ENCODE measurements at places on chromosomes 4 and X.
A peak's percentile ranks its signal among the peaks of the same experiment; 100 is the strongest.

DNA sequence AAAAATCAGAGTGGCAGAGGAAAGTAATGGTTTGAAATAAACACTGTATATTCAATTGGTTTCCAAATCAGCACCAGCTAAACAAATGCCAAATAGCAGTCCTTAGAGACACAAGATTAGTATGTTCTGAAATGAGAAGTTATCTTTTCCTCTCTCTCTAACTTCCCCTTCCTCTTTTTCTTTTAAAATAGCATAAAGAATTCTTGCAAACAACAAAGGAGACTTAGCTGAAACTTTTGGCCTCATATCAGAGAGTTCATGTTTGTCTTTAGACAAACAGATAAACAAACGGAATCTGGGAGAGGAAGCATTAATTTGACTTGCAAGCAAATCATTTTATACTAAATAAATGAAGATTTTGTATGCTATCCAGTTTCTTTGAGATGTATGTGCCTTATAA lies 399.0 kb downstream of the GBA3 start:
- DNase-seq: no peak

DNA sequence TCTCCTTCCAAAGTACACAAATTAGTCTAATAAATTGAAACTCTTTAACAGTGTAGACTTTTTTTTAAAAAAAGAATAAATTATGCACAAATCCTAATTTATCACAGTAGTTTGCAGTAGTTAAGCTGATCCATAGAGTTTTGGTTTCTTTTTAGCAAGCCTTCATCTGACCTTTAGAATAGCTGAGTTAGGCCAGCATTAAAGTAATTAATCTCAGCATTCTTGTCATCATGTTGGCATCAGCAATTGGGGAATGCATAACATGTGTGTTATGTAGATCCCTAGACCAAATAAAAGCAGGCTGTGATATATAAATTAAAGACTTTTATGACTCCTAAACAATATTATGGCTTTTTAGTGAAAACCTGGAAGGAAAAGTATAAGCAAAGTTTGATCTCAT lies 426.5 kb upstream of the PABPC4L start:
- no peak for DNase-seq

DNA sequence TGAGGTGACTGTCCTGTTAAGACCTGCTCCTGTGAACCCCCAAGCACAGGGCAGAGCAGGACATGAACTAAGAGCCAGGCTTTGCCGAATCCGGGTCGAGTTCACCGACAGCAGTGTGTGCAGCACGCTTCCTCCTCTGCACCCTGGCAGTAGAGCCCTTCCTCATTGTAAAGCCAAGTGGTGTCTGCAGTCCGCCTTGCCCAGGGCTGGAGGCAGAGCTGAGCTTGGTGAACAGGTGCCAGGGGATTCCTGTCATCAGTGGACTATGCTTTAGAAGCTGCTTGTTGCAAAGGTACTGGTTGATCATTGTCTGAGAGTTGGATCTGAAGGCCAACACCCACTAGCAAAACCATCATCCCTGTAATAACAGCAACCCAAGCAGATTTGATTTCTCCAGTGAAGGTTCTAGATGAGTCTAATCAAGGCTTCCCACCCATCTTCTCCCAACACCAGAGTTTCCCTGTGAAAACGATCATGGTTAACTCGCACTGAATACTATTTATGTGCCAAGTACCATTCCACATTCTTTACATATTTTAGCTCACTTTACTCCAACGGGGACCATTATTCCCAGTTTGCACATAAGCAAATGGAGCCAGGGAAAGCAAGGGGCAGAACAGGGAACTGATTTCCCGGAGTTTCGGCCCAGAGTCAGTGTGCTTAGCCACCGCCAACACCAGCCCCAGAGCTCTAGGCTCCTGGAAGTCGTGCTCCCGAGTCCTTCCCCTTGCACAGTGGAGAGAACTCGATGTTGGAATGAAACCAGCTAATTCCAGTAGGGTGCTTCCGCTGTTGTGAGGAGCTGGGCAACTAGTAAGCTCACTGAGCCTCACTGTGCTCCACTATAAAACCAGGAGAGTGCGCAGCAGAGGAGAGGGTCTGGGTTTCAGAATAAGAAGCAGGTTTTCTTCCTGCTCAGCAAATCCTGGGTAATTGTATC lies 1.4 kb upstream of the SLC34A2 start:
- DNase-seq: peak; percentile 70

DNA sequence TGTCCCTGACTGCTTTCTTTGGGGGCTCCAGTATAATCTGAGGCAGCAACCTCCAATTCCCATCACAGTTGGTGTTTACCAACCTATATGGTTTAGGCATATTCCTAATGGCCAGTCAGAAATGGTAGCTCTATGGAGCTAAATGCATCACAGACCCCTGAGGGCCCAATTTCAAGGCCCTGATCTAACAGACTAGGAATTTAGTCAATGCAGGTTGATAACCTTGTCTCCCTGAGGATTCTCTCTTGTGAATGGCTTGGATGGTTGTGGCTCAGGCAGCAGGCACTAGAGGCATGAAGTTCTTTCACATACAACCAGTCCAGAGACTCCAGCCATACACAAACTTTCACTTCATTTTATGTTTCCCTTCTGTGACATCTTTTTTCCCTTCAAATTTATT lies 59.4 kb downstream of the TMPRSS11F start:
- DNase-seq: no peak

DNA sequence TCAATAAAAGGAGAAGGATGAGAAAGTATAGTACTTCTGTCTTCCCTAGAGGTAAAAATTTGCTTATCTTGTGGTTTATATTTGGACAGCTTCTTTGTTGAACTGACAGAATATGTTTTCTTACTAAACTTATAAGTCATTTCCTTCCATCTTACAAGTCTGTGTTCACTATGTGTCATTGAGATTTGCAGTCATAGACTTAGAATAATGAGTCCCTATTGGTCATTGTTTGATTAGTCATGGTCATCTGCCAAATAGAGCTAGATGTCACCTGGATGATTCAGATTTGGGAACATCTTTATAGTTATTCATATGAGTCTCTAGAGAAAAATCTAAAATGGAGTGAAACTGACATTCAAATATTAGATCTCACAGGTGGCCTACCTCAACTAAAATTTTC lies 51.5 kb downstream of the SPATA18 start:
- DNase-seq: no peak

- DNase-seq: no peak
Measured at GRCh38 chr4:107246761-107247160, 210.6 kb upstream of the DKK2 start.

- DNase-seq: peak; percentile 75
Measured at GRCh38 chr4:121736735-121737351, 28.1 kb downstream of the SMIM43 start.

GRCh38 chrX:40465735-40466551 lies 114.8 kb upstream of the ATP6AP2 start:
- no peak for DNase-seq

GRCh38 chrX:102599951-102600579 lies 750 bp downstream of the ARMCX5 start:
- DNase-seq: peak; percentile 43

- DNase-seq: no peak
Measured at GRCh38 chr4:48212165-48212564, 57.5 kb downstream of the TEC start.

DNA sequence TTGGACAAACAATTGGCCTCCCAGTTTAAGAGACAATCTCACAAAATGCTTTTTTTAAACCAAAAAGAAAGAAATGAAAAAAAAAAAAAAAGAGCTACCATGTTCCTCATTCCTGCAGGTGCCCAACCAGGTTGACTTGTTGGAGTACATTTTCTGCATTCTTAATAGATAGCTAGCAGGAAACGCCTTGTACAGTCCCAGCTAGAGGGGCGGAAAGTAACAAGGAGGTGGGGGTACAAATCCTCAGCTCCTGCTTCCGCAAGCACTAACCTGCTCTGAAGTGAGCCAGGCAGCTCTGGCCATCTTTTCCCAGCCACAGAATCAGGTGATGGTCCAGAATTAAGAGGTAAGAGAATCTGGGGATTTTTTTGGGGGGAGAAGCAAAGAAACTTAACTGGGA lies at the start of gene VGLL1:
Gene VGLL1, plus strand, starts transcription at position 265 of the 400 bp plus-strand sequence. CDS start 3,806 bp downstream, outside the sequence.
- DNase-seq: no peak

- peak; percentile 31 for DNase-seq
Measured at GRCh38 chr4:185512516-185512915, 22.8 kb downstream of the PDLIM3 start.

- peak; percentile 33 for DNase-seq
Measured at GRCh38 chrX:49282647-49283011, 13.0 kb downstream of the PPP1R3F start.

GRCh38 chrX:110407910-110408545 lies 49.4 kb downstream of the RTL9 start:
- peak; percentile 70 for DNase-seq

GRCh38 chrX:1449823-1450149 lies 2.9 kb downstream of the ASMTL start:
- no peak for DNase-seq

GRCh38 chr4:76059750-76060149 lies 14.8 kb upstream of the ART3 start:
- DNase-seq: no peak

DNA sequence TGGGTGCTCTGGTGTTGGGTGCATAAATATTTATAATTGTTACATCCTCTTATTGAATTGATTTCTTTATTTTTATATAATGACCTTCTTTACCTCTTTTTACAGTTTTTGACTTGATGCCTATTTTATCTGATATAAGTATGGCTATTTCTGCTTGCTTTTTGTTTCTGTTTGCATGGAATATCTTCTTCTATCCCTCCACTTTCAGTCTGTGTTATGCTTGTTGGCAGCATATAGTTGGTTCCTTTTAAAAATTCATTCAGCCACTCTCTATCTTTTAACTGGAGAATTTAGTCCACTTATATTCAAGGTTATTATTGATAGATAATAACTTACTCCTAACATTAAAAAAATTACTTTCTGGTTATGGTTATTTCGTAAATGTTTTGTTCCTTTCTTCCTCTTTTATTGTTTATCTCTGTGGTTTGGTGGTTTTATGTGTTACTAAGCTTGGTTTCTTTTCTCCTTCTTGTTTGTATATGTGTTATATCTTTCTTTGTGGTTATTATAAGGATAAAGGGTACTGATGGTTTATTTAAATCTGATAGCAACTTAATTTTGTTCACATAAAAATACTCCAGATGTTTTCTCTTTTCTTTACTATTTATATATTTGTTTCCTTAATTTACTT lies 69.5 kb downstream of the IL15 start:
- no peak for DNase-seq

GRCh38 chr4:179666226-179666625 lies 2224.0 kb upstream of the AGA start:
- DNase-seq: no peak

GRCh38 chrX:13551610-13552009 lies 17.8 kb upstream of the EGFL6 start:
- DNase-seq: no peak

DNA sequence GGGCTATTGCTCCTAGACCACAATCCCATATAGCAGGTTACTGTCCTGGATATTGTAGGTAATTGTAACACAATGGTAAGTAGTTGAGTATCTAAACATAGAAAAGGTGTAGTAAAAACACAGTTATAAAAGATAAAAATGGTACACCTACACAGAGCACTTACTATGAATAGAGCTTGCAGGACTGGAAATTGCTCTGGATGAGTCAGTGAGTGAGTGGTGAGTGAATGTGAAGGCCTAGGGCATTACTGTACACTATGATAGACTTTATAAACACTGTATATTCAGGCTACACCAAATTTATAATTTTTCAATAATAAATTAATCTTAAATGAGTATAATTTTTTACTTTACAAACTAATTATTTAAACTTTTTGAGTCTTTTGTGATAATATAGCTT lies 425.7 kb downstream of the PABPC4L start:
- peak; percentile 13 for DNase-seq

- peak; percentile 72 for DNase-seq
Measured at GRCh38 chr4:51942108-51942832, 77.9 kb downstream of the LRRC66 start.

DNA sequence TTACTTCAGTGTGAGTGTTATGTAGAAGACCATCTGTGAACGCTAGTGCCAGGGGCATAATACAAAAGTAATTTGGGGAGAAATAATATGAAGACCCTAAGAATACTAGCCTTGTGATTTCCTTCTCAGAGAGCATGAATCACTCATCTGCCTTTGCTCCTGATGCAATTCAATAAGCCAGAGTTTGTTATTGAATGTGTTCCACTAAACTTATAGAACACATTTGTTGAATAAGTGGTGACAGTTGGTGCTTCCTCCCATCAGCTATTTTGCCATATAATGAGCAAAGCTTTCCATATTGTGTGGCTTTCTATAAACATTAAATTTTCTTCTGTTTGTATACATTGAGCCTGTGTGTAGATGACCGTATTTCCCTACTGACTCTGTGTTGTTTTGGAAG lies 136.4 kb upstream of the QRFPR start:
- DNase-seq: no peak

- DNase-seq: peak; percentile 52
Measured at GRCh38 chr4:118774989-118775388, 60.9 kb downstream of the SEC24D start.

DNA sequence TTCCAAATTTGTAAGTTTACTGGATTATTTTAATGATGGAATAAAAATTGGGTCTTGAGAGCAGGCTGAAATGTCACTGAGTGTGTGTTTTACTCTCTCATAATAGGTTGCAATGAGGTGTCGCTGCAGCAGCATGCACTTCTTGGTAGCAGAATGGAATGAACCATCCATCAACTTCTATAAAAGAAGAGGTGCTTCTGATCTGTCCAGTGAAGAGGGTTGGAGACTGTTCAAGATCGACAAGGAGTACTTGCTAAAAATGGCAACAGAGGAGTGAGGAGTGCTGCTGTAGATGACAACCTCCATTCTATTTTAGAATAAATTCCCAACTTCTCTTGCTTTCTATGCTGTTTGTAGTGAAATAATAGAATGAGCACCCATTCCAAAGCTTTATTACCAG lies 2.6 kb downstream of the SAT1 start:
- DNase-seq: no peak

DNA sequence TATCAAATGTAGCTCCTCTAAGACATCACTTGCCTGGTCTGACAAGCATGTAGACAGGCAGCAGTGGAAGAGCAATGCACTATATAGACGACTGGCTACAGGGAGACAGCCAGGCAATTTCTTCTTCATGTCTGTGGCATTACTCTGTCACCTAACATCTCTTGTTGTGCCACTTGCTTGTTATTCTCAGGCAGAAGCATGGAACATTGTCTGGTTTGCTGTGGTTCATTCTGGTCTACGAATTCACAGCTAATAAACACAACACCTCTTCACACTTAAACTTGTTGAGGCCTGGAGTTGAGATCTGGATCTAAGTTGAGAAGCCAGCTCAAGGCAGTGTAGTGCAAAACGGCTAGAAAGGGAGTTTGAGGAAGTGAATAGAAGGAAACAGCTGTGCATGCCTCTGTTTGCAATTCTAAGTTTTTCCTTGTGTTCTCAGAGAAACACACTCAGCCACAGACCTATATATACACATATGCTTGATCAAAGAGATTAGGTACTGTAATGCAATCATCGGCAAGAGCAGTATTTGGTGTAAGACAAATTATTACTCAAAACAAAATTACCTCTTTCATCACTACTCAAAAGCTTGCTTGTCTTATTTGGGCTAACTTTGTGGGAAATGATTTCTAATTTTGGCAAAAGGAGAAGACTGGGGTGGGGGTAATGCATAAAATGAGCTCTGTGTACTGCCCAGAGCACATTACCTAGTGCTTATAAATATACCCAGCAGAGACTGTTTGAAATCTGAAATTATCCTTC lies 243.8 kb downstream of the PPP3CA start:
- DNase-seq: no peak

- DNase-seq: no peak
Measured at GRCh38 chr4:165101641-165102040, 11.0 kb downstream of the TMEM192 start.

- no peak for DNase-seq
Measured at GRCh38 chr4:182694551-182694950, 222.6 kb downstream of the DCTD start.

Data from astrocyte of the hippocampus (primary cell).